Kidney tubule cell (primary cell): ENCODE measurements at places on chromosomes 1 and 21.

GRCh38 chr1:46488343-46489168 lies 1.1 kb upstream of the DMBX1 start:
- DNase-seq = peak; percentile 40

GRCh38 chr1:71393301-71393700 lies 312.5 kb upstream of the ZRANB2 start:
- no peak for DNase-seq

DNA sequence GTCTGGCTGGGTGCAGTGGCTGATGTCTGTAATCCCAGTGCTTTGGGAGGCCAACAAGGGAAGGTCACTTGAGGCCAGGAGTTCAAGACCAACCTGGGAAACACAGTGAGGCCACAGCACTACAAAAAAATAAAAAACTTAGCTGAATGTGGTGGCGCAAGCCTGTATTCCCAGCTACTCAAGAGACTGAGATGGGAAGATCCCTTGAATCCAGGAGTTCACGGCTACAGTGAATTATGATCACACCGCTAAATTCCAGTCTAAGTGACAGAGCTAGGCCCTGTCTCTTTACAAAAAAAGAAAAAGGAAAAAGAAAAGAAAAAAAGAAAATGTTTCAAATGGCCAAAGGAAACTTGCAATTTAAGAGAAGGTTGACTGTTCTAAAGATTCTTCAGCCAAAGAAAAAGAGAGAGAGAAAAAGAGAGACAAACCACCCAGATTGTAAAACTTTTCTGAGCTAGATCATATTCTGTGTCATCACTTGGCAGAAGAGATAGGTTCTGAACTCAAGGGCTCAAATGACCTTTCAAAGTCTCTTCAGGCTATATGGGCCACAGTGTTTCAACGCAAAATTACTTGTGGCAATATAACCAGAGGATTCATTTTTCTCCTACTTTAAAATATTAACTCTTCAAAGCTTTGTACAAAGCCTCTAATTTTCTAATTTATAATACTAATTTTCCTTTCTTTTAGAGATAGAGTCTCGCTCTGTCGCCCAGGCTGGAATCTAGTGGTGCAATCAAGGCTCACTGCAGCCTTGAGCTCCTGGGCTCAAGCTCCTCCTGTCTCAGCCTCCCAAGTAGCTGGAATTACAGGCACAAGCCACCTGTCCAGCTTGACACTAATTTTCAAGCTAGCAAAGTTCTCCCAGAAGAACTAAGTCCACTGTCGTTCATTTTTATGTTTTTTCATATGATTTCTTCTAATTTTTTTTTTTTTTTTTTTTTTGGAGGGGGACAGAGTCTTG lies 20.5 kb downstream of the ARID4B start:
- no peak for DNase-seq

- no peak for DNase-seq
Measured at GRCh38 chr1:3029481-3029961, 8.3 kb downstream of the ACTRT2 start.

GRCh38 chr1:45722809-45723208 lies 27.6 kb downstream of the IPP start:
- DNase-seq = no peak

- DNase-seq = no peak
Measured at GRCh38 chr1:200338451-200338850, 71.4 kb downstream of the ZNF281 start.

GRCh38 chr1:224683936-224684335 lies 67.8 kb downstream of the CNIH3 start:
- no peak for DNase-seq

- peak; percentile 70 for DNase-seq
Measured at GRCh38 chr1:1826356-1827088, 48.3 kb upstream of the NADK start.
